Sigmoid colon (tissue), 7 donors: ENCODE measurements at places on chromosomes 7 and 10.

DNA sequence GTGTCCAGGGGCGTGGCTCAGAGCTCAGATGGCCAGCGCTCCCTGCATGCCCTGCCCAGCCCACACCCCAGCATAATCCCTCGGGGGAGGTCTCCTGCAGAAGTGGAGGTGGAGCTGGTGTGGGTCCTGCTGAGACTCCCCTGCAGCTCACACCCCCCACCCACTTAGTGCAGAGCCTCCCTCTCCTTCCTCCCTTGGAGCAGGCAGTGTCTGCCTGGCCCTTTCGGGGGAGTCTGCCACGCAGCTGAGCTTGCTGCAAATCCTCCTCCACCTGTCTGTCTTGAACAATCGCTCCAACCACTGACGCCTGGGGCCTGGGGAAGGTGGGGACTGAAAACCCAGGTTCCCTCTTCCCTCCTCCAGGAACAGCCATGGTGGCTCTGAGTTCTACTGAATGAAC, 219.7 kb upstream of the PPP2R2D start:
- no peak for DNase-seq

- DNase-seq, result no peak
Measured at GRCh38 chr7:51587604-51588003, 271.0 kb upstream of the COBL start.

- DNase-seq, result peak; percentile 4
Measured at GRCh38 chr7:43944286-43944685, 18.1 kb downstream of the UBE2D4 start.

GRCh38 chr10:72622271-72622670, 3.6 kb downstream of the MICU1 start:
- no peak for DNase-seq

DNA sequence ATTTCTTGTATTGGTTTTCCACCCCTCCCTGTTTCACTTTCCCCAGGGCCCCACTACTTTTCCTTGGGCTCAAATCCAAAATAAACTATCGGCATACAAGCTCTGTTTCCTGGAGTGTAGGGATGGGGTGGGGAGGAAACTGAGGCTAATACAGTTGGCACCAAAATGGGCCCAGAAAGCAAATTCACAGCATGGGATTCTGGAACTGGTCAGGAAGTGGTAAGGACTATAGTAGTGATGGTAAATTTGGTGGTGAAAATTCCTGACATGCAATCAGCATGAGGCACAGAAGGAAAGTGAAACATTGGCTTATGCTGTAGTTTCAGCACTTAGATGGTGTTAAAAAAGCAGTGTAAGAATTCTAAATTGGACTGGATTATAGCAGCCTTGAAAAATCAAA, 8.7 kb upstream of the SAMD9L start:
- DNase-seq, result no peak

- DNase-seq, result peak; percentile 93
Measured at GRCh38 chr7:139731802-139732470, 45.9 kb downstream of the HIPK2 start.
